ENCODE measurements at places on chromosomes 5 and 9.

DNA sequence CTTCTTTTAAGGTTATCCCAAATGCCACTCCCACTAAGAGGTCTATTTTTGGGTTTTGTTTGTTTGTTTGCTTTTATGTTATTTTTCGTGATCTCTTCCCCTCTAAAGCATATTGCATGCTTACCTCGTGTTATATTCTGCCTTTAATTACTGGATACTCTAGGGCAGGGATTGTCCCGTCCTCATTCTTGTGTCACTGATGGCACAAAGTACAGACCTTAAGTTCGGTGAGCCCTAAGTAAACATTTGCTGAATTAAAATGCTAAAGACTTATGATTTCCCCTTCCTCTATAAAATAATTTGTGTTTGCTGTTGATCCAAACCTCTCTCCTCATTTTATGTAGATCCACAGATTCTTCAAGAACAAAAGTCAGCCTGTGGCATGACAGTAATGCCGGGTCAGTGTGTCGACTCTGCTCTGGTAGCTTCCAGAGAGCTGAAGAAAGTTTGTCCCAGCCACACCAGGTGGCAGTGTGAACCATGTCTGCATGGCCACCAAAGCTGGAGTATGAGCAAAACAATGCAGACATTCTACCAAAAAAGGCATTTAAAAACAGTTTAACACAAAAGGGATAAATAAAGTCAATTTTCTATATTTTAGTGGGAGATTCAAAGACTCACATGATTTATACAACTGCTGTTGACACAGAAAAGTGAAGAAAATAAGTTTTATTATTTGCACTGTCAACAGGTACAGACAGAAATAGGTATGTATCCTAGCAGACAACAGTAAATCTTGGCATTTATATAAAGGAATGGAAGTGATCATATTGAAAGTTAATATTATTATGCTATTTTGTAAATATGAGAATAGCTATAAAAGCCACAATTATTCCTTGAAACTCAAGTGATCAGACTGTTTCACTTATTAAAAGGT is 17.9 kb upstream of the POC5 start:
- DNase-seq, result no peak

- DNase-seq, result no peak
These were observed 9.6 kb upstream of the BICD2 start for GRCh38 chr9:92774274-92774673.

- DNase-seq, result no peak
These were observed 143.4 kb downstream of the GOLPH3 start for GRCh38 chr5:32030686-32031085.

- no peak for DNase-seq
These were observed 50.0 kb upstream of the GLIS3 start for GRCh38 chr9:4349816-4350418.

- DNase-seq, result no peak
These were observed 111.7 kb downstream of the PCSK1 start for GRCh38 chr5:96321345-96321744.

DNA sequence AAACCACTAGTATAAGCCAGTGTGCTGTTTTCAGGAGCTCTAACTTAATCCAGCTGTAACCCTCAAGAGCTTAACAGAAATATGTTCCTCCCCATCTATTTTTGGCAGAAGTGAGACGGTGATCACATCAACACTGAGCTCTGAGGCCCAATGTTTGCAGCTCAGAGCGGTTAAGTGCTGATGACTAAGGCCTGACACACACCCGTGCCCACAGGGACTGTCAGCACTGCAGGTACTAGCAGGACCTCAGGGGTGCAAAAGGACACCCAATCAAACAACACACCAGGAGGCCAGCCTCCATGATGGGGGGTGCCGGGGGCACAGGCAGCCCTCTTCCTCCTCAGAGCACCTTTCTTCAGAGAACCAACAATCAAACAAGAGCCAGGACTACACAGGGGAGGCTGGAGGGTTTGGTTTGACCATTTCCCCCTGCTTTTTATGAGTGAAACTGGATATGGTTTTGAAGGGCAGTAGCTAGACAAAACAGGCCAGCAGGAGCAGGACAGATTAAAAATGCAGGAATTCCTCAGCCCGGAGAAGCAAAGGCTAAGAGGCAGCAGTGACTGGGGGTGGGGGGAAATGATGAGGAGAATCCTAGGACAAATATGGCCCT is 61.3 kb downstream of the RAPGEF1 start:
- DNase-seq, result peak; percentile 79

GRCh38 chr5:129904102-129904666 is at the start of gene CHSY3:
TSS of gene CHSY3 (plus strand) at chr5:129904465.
- DNase-seq, result peak; percentile 86

DNA sequence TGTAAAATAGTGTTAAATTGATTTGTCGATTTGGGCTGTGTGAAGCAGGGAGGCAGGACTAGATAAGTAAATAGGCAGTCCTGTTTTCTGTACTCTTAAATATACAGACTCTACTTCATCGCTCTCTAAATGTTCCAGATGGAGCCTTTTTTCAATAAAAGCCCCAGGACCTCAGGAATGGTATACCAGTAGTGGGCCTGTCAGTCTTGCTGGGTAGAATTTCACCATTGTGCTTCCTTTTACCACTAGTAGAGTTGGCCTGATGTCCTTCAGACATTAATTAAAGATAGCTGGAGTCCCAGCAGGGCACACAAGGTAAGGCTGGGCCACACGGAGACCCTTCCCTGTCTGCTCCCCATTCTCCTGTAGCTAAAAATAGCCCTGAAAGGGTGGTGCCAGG is 6.0 kb downstream of the SNX18 start:
- DNase-seq, result no peak

GRCh38 chr9:127976498-127976897 is 4.3 kb downstream of the EEIG1 start:
- DNase-seq, result no peak

DNA sequence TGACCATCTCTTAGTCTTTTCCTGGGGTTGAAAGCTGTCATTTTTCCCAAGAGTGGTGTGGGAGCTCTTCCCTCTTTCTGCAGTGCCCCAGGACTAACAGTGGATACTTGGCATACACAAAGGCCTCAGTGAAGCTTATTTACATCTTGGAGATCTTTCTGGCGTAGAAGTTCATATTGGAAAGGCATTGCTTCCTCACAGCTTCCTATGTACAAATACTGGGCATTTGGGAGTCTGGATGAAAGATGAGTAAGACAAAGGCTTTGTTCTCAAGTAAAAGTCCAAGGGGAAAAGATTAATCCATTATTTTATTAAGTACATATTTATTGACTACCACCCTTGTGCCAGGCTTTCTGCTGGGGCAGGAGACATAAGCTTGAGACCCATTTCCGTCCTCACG is 22.0 kb downstream of the MAP3K1 start:
- no peak for DNase-seq

DNA sequence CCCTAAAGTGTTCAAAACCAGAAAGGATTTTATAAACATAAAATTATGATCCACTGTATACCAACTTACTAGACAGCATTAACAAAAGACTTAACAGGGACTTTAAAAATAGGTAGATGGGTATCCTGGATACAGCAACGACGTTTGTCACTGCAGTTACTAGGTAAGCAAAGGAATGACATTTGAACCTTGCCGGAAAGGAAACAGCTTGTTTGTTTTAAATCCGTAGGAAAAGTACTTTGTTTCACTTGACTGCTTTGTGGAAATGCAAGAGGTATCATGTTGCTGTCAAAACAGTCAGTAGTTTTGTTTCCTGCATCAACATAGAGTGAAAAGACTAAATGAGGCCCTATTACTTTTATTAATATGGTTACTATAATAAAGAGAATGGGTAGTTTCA is 122.9 kb downstream of the CDC42SE2 start:
- no peak for DNase-seq

DNA sequence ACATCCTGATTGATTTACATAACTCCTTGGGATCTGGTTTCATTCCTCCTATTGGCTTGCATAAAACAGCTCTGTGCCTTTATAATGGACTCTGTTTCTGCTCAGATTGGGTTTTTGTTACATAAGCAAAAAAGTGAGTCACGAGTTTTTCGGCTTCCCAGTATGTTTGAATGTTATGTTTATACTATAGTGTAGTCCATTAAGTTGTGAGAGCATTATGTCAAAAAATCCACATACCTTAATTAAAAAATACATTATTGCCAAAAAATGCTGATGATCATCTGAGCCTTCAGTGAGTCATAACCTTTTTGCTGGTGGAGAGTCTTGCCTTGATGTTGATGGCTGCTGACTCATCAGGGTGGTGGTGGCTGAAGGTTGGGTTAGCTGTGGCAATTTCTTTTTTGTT is 144.6 kb downstream of the CCDC171 start:
- no peak for DNase-seq

GRCh38 chr5:148403344-148403743 is 19.6 kb downstream of the FBXO38 start:
- DNase-seq, result no peak

DNA sequence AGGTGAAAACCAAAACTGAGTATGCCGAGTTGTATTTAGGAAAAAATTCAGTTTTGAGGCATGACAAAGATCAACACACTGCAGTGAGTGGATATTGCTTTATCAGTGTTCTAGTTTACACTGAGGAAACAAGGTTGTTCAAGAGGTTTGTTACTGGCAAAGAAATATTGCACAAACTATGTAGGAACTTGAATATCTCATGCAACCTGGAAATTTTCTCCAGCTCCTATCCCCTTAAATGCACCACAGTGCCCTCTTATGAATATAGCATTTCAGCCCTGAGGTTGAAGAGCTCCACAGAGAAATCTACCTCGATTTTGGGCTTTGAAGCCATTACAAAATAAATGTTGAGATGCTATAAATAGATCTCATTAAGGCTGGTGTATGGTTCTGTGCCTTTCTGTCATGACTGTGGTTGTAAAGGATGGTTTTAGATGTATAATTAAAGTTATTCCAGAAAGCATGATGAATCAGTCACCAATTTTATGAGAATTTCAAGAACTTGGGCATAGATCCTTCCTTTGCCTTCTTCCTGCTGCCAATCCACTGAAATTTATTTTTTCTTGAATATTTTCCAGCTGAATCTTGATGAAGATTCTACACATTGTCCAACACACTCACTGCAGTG is 159.3 kb downstream of the SPATA31D1 start:
- no peak for DNase-seq

- DNase-seq, result no peak
These were observed 104.0 kb upstream of the LMX1B start for GRCh38 chr9:126509718-126510117.

DNA sequence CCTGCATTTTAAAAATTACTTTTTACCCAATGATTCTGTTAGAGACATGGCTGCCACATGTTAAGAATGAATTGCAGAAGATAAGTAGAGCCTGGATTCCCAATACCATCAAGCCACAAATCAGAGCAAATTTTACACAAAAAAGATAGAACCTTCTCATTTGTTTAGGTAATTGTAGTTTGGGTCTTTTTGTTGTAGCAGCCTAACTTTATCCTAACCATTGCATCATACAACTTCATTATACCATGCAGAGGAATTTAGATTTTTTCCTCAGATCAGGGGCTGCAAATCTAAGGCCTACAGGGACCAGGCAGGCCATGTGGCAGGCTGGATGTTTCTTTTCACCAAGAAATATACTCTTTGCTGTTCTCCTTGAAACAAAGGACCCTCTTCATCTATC is 34.6 kb downstream of the NKX2-5 start:
- no peak for DNase-seq

DNA sequence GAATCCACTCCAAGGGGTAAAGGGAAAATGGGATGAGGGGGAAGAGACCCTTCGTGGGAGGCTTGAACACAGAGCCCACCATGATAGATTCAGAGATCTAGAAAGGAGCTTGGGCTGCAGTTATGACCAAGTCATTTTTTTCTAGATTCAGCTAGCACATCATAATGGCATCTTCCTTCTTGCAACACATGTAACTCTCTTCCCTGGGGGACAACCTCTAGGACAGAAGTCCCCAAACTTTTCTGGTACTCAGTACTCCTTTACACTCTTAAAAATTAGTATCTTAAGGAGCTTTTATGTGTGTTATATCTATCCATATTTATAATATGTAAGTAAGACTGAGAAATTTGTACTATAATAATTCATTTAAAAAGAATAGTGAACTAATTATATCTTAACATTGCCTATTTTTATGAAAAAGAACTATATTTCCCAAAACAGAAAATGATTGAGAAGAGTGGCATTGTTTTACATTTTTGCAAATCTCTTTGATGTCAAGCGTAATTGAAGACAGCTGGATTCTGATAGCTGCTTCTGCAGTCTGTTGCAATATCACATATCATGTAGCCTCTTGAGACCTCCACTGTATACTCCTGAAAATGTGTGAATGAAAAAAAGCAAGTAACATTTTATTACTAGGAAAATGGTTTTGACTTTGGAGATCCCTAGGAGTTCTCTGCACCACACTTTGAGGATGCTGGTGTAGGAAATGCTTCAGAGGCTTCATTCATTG is 875 bp downstream of the ACO1 start:
- peak; percentile 51 for DNase-seq

DNA sequence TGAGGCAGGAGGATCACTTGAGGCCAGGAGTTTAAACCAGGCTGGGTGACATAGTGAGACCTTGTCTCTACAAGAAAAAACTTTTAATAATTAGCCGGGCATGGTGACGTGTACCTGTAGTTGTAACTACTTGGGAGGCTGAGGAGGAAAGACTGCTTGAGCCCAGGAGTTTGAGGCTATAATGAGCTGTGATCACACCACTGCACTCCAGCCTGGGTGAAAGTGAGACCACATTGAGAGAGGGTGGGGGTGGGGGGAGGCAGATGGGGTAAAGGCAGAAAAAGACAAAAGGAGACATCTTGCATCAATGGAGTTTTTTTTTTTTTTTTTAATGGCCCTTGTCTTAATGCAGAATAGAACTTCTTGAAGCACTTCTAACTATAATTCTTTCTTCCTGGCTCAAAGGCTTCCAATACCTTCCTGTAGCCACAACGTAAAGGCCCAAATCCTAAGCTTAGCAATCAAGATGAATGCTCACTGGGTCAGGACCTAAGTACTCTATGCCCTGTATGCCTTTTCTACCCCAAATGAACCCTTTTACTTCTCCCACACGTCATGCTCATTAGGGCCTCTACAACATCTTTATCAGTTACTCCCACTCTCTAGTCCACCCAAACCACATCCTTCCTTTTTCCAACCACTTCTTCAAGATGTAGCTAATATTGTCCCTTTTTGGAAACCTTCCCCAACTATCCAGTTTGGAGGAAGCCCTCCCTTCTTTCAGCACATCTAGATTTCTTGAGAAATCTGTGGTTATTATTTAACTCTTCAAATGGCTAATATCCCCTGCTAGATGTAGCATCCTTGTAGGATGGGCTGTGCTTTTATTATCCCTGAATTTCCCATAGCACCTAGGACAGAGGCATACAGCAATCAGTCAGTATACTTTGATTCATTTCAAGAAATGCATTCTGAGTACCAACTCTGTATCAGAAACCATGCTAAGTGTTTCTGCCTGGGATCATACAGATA is 40.8 kb downstream of the CSF2 start:
- no peak for DNase-seq
